ENCODE measurements at places on chromosomes 11 and 22.

DNA sequence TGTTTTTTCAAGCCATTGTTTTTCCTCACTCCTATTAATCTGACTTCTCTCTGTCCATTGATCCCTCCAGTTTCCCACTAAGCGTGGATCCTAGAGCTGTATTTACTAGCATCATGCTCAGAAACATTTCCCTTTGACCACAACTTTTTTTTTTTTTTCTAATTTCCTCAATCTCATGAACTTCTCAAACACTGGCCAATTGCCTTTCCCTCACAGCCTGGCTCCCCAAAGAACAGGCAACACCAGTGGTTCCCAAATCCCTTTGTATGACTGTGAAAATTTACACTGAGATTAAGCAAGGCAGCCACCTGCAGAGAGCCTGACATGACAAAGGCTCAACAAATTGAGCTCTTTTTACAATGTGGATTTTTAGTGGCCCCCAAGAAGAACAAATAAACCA, 1.4 kb upstream of the TPP1 start:
- no peak for DNase-seq

GRCh38 chr22:19610518-19611253, 86.5 kb upstream of the CLDN5 start:
- no peak for DNase-seq

GRCh38 chr11:701741-702461, 4.1 kb upstream of the EPS8L2 start:
- DNase-seq, result no peak

DNA sequence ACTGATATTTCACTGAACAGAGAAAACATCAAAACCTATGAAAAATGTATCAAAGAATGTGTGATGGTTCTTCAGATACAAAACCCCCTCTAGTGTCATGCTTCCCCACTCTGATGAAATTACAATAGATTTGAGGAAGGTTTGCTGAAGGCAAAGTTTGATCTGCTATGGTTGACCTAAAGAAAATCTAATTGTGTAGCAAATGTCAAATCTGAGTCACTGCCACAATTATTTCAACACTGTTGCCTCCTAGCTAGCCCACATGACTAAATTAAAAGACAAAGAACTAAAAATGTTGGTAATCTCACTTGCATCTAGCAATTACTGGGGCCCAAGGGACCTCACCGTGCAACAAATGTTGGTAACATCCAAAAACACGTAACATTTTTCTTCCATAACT, 728.0 kb downstream of the DLG2 start:
- no peak for DNase-seq

DNA sequence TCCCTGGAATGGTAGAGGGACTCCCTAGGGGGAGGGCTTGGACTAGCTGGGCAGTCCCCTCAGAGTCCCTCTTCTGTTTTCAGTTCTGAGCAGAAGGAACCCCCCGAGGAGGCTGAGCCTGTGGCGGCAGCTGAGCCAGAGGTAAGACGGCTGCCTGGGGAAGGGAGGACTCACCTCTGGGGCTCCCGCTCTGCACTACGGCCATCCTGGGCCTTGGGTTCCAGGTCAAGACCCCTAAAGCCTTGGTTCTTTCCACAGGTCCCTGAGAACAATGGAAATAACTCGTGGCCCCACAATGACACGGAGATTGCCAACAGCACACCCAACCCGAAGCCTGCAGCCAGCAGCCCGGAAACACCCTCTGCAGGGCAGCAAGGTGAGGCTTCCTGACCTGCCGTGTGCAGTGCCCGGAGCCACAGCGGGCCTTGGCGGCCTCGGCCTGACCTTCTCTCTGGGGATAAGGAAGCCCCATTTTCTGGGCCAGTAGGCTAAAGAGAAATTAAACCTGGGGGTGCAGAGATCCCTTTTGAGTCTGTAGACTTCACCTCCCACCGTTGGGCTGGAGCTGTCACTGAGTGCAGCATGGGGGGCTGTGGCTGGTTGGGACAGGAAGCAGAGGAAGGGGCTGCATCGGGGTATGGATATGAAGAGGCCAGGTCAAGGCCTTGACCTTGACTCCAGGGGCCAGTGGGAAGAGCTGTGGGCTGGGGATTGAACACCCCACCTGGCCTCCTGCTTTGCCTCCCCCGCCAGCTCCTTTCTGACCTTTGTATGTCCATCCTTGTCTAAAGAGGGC, 15.0 kb downstream of the INCENP start:
- DNase-seq, result no peak

DNA sequence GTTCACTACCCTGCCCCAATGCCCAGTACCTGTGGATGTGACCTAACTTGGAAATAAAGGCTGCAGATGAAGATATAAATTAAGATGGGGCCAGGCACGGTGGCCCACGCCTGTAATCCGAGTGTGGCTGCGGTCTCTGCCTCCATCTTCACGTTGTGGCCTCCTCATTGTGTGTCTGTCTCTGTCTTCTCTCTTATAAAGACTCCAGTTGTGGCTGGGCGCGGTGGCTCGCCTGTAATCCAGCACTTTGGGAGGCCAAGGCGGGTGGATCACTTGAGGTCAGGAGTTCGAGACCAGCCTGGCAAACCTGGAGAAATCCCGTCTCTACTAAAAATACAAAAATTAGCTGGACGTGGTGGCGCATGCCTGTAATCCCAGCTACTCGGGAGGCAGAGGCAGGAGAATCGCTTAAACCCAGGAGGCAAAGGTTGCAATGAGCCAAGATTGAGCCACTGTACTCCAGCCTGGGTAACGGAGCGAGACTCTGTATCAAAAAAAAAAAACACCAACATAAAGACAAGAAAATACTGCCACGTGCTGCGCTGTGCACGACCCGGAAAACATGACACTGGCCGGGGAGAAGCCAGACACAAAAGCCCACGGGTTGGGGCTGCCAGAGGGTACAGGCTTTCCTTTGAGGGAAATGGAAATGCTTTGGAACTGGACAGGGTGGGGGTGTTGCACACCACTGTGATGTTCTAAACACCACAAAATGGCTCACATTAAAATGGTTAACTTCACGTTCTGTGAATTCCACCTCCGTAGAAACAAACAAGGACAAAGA, 18.7 kb downstream of the CELSR1 start:
- no peak for DNase-seq

DNA sequence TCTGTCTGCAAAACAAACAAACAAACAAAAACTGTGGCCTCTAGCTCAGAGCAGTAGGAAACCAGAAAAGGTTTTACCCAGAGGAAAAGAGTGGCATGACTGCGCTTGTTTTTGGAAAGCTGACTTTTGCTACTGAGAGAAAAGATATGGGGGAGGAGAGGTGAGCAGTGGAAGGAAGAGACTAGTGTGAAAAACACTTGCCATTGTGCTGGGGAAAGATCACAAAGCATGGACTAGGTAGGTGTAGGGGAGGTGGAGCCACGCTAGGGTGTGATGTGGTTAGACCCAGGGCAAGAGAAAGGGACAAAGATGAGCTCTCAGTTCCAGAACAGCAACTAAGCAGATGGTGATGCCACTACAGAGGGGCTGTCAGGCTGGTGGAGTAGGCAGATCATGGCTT, 319.2 kb downstream of the LARGE1 start:
- DNase-seq, result no peak

- peak; percentile 84 for DNase-seq
Measured at GRCh38 chr11:59207988-59208451, 4.7 kb downstream of the MPEG1 start.

DNA sequence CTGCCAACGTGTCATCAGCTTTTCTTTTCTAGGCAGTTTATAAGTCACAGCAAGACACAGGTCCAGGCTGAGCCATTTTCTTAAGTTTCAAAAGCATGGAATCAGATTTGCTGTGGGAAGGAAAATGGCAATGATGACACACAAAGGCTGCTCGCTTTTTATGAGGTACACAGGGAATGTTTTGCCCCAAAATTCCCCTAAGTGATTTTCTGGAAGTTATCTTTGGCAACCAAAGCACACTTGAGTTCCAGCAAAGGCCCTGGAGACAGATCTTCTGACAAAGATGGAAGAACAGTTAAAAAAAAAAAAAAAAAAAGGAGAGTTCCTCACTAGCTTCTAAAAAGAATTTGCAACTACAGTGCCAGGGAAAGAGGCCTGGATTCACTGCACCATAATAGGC, 260.8 kb downstream of the LARGE1 start:
- DNase-seq, result no peak

- peak; percentile 29 for DNase-seq
Measured at GRCh38 chr22:39724390-39724789, 153.8 kb downstream of the CACNA1I start.

DNA sequence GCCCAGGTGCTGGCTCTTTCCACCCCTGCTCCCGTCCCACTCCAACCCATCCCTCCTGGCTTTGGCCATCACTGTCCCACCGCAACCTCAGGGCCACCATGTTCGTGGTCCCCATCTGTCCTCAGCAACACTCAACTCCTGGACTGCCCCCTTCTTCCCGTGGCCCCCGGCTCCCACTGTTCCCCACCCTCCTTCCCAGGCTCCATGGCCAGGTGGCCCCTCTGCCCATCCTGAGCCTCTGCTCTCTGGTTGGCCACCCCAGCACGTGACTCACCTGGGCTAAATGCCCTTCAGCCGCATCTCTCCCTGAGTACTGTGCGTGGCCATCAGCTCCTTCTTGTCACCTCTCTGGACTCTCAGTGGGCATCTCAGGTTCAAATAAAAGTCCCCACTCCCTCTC, 41.6 kb upstream of the PHF21B start:
- no peak for DNase-seq

Measured in GM12865 (cell line).